ENCODE measurements at places on chromosomes 6 and 20. TPM values are rescaled to one million over a fixed set of nuclear protein-coding genes. Genes with fewer than 3 reads are reported as not detected.
A peak's percentile ranks its signal among the peaks of the same experiment; 100 is the strongest.

- no peak for DNase-seq
Observed at GRCh38 chr6:53466257-53466656, 78.6 kb downstream of the GCLC start.

GRCh38 chr20:61645732-61646131 lies 393.7 kb downstream of the CDH4 start:
- no peak for DNase-seq

ARMC12 gene
- 0.69 TPM for total RNA-seq

- no peak for DNase-seq
Observed at GRCh38 chr20:58466729-58467571, 48.2 kb downstream of the APCDD1L start.

RUNX2 gene
- total RNA-seq = 24.0 TPM

- DNase-seq = no peak
Observed at GRCh38 chr6:97110149-97110548, 172.9 kb downstream of the MMS22L start.

DNA sequence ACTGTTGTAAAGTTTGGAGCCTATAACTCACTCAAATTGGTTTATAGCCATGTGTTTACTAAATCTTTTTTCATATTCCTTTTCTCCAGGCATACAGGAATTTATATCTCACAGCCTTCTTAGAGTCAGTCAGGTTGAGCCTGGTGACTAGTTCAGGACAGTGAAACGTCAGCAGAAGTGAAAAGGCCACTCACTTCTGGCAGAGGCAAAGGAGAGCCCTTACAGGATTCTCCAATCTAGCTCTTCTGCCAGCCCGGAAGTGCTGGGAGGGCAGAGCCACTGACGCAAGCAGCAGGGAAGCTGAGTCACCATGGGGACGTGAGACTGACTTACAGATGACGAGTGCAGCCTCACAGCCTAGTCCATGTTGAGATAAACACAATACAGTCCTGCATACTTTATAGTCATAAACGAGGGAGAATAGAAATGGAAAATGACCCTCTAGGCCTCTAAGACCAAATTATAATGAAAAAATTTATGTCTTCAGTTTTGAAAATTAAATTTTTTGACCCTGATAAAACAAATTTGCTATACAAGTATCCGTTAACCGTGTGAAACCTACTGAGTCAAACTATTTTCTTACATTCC lies 1.3 kb downstream of the PXT1 start:
- peak; percentile 65 for DNase-seq

DNA sequence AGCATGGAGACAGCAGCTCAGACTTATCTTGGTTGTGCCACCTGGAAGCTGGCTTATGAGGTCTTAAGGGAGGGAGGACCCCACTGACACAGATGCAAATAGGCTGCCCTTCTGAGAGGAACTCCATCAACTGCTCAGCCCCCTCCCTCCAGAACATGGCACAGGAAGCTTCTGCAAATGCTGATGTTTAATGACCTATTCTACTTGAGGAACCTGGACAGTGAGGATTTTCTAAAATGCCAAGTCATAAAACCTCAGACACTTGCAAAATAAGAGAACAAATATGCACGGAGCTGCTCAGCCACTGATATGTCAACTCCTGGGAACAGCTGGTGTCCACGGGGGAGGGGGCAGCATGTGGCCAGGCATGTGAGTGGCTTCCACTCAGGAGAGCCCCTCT lies 3.5 kb downstream of the CST9 start:
- DNase-seq = no peak

CSNK2A1 gene
- total RNA-seq = 81.6 TPM

- DNase-seq = no peak
Observed at GRCh38 chr6:111254004-111254778, 166.9 kb downstream of the SLC16A10 start.

DNA sequence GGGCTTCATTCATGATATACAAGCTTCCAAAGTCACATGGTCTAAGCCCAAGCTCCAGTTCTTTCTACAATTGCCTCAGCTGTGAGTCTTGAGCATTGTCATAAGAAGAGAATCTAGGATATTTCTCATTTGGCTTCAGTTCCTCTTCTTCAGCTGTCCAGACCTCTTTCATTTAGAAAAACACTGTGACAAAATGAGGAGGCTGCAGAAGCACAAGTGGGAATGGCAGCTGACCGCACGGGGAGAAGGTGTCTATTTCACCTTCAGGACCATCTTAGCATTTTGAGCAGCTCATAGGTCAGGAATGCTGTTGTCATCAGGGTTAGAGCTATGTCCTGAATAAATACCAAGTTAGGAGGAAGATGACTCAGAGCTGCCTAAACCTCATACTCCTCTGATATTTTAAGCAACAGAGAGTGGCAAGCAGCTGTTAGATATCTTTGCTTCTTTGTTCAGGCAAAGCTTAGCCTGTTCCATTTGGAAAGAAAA lies 390.1 kb upstream of the CITED2 start:
- no peak for DNase-seq

SLC26A8 gene
- total RNA-seq = 0.09 TPM

HRH3 gene
- total RNA-seq = not detected

DNA sequence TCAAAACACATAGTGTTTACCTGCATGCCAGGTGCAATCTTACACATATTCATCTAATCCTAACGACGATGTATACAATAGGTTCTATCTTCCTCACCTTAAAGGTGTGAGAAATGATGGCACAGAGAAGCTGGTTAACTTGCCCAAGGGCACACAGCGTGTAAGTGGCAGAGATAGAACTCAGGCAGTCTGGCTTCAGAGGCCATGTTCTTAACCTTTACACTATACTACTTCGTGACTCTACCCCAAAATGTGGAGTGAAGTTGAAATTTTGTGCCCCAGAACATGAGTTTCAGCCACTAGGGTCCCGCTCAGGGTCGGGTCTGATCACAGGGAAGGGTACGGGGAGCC lies 584 bp downstream of the VPS52 start:
- DNase-seq = no peak

DNA sequence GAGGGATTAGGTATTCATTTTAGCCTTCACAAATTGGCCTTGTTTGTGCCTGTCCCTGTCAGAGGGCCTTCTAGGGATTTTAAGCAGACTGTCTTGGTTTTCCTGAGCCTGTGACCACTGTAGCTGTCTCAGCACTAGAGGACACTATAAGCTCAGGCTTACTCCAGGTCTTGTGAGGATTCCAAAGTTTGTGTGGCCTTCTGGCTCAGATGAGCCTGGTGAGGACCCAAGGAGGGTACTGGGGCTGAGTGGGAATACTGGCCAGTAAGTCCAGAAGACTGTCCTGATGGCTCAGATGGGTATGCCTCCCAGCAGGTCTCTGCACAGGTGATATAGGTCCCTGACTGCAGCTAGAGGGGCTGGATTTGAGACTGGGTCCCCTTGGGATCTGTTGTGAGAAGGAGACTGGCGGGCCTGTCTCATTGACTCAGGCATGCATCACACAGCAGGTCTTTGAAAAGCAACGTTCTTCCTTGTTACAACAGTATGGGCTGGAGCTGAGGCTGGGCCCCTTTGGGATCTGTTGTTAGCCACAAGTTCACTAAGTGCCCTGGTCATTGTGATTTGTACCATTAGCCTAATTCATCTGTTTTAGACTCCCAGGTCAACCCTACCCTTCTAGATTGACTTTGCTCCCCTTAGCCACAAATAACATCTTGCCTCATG lies 26.3 kb upstream of the TFB1M start:
- no peak for DNase-seq

DNA sequence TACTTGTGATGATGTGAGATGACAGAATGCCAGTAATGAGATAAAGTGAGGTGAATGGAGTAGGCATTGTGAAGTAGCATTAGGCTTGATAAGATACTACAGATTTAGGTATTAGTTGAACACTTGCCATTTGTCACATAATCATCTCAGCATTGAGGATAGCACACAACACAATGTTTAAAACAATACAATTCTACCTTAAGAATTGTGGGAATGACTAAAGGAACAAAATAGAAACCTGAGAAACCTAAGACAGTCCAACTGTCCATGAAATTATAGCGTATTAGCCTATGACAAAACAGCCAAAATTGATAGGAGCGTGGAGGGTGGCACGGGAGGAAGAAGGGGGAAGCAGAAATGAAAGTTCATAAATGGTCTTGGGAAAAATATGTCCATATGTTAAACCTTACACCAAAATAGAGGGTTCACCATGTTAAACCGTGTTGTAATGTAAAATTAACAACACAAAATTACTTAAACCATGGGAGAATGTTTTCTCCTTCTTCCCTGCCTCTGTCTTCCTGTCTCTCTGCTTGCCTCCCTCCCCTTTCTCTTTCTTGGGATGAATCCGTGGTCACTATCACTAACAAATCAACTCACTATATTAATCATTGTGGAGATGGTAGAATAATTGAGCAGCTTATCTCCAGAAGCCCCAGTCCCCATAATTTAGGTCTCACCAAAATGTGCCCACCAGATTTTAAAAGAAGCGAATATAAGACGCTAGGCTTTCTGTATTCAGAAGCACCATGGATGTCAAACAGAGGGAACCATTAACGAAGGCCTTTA lies 33.0 kb upstream of the HFE start:
- DNase-seq = no peak

GRCh38 chr6:19410481-19410880 lies 426.7 kb upstream of the ID4 start:
- DNase-seq = no peak

CAGE1 gene
- 0.17 TPM for total RNA-seq

DNA sequence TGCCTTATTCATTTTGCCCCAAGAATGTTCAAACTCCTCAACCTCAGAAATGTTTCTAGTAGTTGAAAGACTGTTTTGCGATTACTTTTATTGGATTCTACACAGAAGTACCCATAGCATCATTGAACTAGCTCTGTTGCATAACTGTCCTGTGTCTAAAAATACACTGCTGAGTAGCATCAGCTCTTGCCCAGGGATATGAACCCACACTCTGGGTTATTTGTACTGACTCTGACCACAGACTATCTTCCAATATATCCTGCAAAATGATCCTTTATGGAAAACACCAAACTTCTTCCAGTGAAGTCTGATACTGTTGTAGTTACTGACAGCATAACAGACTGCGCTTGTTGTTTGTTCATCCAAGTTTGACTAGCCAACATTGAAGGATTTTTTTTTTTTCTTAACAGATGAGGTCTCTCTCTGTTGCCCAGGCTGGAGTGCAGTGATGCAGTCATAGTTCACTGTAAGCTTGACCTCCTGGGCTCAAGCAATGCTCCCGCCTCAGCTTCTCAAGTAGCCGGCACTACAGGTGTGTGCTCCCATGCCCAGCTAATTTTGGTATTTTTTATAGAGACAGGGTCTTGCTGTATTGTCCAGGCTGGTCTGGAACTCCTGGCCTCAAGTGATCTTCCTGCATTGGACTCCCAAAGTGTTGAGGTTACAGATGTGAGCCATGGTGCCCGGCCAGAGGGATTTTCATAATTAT lies 49.9 kb downstream of the TULP4 start:
- DNase-seq = no peak

DNA sequence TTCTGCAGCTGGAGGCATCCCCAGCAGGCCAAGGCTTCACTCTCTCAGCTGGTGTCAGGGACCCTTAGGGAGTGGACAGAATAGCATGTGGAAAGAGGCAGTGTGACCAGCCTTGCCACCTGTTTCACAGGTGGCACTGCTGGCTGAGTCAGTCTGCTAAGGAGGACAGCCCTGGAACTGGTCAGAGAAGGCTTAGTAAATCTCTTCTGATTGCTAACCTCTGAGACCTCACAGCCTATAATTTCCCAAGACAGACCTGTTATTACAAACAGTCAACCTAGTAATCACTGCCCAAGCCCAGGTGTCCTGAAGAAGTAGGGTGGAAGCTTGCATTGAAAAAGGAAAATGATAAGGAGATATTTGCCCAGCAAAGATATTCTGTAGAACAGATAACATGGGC lies 26.4 kb upstream of the PAQR8 start:
- DNase-seq = no peak

RAB44 gene
- not detected for total RNA-seq

SMIM26 gene
- total RNA-seq = 64.2 TPM

DNA sequence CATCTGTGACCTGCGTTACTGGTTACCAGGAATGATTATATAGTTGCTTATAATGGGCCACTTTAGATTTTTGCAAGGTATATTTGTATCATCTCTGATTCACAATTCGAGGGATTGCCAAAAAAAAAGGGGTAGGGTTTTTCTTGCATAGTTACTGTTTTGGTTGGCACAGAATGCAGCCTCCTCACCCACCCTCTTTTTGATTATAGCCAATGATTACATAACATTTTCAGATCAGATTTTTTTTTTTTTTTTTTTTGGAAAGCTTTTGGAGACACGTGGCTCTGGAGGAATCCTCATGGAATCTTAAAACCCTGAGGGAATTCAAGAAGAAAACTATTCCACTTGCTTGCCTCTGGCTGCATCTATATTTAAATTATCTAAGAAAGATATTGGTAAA lies 53.7 kb downstream of the UST start:
- no peak for DNase-seq

DNA sequence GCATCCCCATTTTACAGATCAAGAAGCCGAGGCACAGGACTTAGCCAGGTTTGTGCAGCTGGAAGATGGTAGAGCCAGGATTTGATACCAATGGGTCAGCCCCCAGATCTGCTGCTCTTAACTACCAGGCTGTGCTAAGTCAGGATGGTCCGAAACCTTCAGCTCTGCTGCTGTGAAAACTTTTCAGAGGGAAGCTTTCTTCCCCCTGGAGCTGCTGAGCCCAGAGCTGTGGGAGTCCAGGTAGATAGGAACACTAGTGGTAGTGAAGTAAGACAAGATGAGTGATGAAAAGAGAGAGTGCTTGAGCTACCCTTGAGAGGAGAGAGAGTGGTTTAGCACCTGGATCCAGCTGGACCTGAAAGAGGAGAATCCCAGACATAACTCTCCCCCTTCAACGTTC lies 230.8 kb downstream of the CDH4 start:
- DNase-seq = no peak

- DNase-seq = no peak
Observed at GRCh38 chr6:51001399-51001798, 182.7 kb downstream of the TFAP2B start.

DNA sequence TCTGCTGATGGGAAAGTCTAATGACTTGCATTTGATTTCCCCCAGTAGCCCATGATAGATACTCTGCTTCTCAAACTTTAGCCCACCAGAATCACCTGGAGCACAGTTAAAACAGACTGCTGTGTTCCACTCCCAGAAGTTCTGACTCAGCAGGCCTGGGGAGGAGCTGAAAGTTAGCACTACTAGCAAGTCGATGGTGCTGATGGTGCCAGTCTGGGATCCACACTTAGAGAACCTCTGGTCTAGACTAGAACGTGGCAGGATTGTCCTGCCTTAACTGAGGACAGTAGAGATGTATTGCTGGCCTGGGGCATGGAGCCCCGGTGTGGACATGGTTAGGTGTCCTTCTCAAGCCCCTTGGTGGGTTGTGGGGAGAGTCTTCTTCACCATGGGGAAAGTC lies 8.7 kb downstream of the TOX2 start:
- no peak for DNase-seq

MLN gene
- not detected for total RNA-seq
